ENCODE measurements at places on chromosomes 13 and 19. TPM values are rescaled to one million over a fixed set of nuclear protein-coding genes. Genes with fewer than 3 reads are reported as not detected.

The ATCAY gene
- total RNA-seq, result not detected

The ZNF528 gene
- total RNA-seq, result 42.9 TPM

The RASIP1 gene
- total RNA-seq, result 0.32 TPM

The ADAMTS10 gene
- 21.5 TPM for total RNA-seq

The C13orf46 gene
- total RNA-seq, result 1.3 TPM

The ADPRHL1 gene
- 2.3 TPM for total RNA-seq

The ZNF763 gene
- total RNA-seq, result 0.85 TPM

The RCBTB1 gene
- 14.6 TPM for total RNA-seq

The CGB3 gene
- not detected for total RNA-seq

The RNF113B gene
- not detected for total RNA-seq

The SERTAD3 gene
- total RNA-seq, result 37.6 TPM

The NOVA2 gene
- not detected for total RNA-seq

The ZNF491 gene
- 4.7 TPM for total RNA-seq

The CCL25 gene
- total RNA-seq, result not detected

The PRTN3 gene
- total RNA-seq, result not detected

The CLDND2 gene
- not detected for total RNA-seq

The IL17D gene
- 0.16 TPM for total RNA-seq

The IGFL2 gene
- total RNA-seq, result not detected

The CCDC8 gene
- 12.8 TPM for total RNA-seq

The PCDH8 gene
- not detected for total RNA-seq

The GSX1 gene
- not detected for total RNA-seq

The ZNF66 gene
- total RNA-seq, result 3.1 TPM
